ENCODE measurements at places on chromosomes 11 and 22.

- DNase-seq, result no peak
Measured at GRCh38 chr11:119704849-119705248, 24.2 kb downstream of the NECTIN1 start.

DNA sequence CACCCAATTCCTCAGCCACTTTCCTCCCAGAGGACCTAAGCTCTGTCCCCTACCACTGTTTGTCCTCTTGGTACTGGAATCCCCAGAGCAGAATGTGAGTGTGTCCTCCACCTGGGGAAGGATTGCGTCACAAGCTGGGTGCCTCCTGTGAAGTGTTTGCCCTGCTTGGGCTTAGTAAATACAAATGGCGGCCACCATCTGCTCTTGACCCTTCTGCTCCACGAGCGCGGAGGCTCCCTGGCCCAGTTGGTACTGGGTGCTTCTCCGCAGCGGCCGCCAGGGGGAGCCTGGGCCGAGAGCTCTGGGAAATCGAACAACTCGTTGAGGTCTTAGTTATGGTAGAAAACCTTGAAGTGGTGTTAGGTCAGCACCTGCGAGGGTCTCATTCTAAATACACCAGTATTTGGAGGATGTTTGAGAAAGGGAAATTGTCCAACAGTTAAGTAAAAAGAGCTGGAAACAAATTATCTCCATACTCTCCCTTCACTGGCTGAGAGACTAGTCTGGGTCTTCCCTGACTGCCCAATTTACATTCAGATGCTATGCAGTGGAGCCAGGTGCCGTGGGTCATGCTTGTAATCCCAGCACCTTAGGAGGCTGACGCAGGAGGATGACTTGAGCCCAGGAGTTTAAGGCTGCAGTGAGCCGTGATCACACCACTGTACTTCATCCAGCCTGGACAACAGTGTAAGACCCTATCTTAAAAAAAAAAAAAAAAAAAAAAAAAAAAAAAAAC, 74.6 kb upstream of the TEAD1 start:
- no peak for DNase-seq

GRCh38 chr11:1913271-1914060, 6.0 kb upstream of the TNNT3 start:
- DNase-seq, result no peak

GRCh38 chr11:3616721-3617460, 24.9 kb downstream of the ART5 start:
- no peak for DNase-seq

DNA sequence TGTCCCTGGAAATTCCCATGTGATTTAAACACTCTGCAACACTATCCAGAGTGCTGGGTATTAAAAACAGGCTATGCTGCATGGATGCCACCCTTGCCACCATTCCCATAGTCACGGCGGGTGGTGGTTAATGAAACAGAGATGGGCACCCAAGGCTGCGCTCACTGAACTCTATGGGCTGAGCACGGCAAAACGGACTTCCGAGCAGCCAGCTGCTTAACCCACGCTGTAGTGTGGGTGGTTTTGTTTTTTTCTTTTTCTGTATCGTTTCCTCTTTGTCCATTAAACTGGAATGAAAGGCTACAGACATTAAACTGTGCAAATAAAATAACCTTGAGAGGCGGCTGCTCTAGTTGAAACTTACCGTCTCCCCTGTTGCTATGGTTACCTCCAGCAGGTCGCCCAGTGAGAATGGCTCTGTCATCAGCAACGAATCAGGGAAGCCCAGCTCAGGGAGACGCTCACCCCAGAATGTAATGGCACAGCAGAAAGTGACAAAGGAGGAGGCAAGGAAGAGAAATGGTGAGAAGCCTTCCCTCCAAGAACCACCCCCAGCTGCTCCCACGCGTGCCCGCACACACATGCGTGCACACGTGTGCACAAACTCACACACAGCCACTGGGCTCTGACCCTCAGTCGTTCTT, 102.1 kb downstream of the C11orf91 start:
- DNase-seq, result no peak

DNA sequence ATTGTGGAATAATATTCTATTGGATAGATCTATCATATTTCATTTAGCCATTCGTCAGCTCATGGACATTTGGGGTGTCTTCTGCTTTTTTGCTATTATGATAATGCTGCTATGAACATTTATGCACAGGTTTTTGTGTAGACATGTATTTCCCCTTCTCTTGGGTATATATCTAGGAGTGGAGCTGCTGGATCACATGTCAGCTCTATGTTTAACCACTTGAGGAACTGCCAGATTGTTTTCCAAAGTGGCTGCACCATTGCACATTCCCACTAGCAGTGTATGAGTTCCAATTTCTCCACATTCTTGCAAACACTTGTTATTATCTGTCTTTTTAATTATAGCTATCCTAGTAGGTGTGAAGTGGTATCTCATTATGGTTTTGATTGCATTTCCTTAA, 75.0 kb downstream of the C11orf65 start:
- DNase-seq, result no peak

- peak; percentile 24 for DNase-seq
Measured at GRCh38 chr22:29916007-29916544, 33.1 kb downstream of the MTMR3 start.

DNA sequence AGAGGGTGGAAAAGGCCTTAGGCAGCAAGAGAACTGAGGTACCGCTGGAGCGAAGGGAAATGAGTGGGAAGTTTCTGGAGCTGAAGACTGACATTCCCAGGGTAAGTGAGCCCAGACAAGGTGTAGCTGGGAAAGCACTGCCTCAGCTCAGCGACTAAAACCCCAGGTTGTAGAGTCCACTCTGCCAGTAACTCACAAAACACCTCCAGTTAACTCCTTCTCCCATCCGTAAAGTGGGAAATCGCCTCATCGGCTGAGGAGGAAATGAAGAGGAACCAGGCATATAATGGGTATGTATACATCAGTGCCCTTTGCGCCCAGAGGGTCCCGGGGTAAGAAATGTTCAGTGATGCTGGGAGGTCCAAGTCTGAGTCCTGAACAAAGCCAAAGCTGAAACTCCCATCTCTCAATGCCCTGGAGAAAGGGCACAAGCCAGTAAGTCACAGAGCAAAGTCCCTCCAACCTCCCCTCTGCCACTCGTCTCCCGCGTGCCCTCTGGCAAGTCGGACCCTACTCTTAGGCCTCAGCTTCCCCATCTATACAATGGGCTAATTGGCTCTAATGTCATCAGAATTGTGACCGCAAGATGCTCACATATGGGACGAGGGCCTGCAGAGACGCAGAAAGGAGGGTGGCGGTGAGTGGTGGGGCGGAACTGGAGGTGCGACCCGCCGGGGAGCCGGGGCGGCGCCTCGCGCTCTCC, 588 bp downstream of the VPS37C start:
- peak; percentile 16 for DNase-seq

Measured in fibroblast of villous mesenchyme (primary cell).